Myocyte (in vitro differentiated cells): ENCODE measurements at places on chromosomes 3 and 15.

DNA sequence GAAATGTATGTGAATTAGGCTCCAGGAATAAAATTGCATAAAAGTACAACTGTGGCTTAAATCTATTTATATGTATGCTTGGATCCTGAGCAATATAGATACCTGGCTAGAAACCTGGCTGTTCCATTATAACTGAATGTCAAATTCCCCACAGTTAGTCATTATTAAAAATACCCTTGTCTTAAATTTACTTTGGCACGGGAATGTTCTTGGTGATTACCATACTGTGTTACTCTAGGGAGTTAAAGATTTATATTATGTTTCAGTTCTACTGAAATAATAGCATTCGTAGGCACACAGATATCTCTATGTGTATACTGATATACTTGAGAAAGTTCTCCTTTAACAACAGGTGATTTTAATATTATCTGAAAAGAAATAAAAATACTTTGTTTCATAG is 394.1 kb downstream of the PTPRG start:
- DNase-seq = no peak

DNA sequence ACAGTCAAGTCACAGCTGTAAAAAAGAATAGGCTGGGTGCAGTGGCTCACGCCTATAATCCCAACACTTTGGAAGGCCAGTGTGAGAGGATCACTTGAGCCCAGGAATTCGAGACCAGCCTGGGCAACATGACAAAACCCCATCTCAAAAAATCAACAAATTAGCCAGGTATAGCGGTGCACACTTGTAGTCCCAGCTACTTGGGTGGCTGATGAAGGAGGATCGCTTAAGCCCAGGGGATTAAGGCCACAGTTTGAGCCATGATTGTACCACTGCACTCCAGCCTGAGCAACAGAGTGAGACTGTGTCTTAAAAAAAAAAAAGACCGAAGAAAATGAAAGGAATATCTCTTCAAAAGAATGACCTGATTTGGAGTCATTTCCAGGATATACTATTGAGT is 6.6 kb downstream of the HERC1 start:
- no peak for DNase-seq

DNA sequence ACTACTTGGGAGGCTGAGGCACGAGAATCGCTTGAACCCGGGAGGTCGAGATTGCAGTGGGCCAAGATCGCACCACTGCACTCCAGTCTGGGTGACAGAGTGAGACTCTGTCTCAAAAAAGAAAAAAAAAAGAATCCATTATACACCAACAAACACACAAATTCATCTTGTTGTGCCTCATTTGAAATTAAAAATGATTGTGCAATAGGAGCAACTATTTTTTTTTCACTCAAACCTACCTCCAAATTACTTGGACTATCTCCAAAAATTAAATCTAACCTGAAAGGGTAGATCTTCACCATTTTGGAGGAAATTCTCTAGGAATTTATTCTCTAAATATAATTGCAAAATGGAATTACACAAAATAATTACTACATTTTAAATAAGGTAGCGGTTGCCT is 4.6 kb downstream of the ZBBX start:
- no peak for DNase-seq

GRCh38 chr3:155029941-155030340 is 50.2 kb upstream of the MME start:
- DNase-seq = no peak

- DNase-seq = no peak
These were observed 44.3 kb downstream of the ATP2B2 start for GRCh38 chr3:10460951-10461545.

GRCh38 chr3:105821433-105821832 is 47.4 kb downstream of the CBLB start:
- DNase-seq = no peak

DNA sequence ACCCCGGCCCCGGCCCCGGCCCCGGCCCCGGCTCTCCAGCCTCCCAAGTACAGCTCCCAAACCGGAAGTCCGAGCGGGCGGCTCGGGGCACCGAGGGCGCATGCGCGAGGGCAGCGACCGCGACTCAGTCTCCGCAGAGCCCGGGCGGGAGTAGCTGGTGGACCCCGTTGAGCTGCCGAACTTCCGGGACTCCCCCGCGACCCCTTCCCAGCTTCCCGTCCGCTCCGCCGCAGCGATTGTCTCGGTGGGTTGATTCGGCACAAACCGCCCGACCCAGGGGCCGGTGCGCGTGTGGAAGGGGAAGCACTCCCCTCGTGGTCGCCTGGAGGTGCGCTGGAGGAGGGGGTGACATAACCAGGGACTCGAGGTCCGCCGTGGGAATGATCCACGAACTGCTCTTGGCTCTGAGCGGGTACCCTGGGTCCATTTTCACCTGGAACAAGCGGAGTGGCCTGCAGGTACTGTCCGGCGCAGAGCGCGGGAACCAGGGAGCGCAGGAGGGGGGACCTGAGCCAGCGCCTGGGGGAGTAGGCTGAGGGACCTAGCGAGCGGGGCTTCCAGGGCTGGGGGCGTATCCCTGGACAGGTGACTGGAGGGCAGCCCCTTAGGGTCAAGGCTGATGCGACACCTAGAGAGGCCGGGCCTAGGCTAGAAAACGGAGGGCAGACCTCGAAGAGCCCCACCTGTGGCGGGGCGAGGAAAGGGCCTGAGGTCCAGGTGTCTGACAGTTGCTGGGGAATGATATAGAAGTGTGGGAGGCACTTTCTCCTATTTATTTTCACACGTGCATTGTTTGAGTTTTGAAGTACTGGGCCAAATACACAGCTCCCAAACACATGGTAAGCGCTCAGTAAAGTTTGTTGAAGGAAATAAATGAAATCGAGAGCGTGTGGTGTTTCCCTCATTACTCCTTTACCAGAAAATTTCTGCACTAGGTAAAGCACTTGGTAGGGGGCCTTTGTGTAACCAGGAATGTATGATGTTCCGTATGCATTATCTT is at the start of the genes TUBGCP4 and ZSCAN29:
TUBGCP4 (plus strand) TSS at position 127 of the 1,000 bp plus-strand sequence; CDS start at position 381, 254 bp downstream.
ZSCAN29 (minus strand) TSS at position 69 of the 1,000 bp plus-strand sequence. CDS start 1,130 bp downstream, outside the sequence.
- peak; percentile 86 for DNase-seq

DNA sequence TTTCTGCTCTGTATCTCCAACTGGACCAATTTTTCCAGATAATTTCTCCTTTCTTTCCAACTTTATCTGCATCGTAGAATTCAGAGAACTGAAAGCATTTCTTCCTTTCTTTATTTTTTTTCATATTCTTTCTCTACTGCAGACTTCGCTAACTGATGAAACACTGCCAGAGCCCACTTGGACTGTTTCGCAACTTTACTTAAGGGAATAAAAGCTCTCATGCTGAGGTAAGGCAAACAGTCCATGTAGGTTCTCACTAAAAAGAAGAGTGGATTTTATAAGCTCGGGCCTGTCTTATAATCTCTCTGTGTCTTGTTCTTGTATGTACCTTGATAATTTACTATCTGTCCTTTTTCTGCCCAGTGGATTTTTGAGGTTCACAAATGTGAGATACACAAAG is 163.5 kb downstream of the CNTN4 start:
- no peak for DNase-seq

GRCh38 chr3:58204720-58205119 is 6.1 kb downstream of the DNASE1L3 start:
- no peak for DNase-seq

GRCh38 chr3:66037330-66037985 is 1.3 kb downstream of the MAGI1 start:
- peak; percentile 47 for DNase-seq

GRCh38 chr15:53331328-53332190 is 427.9 kb downstream of the WDR72 start:
- DNase-seq = no peak

DNA sequence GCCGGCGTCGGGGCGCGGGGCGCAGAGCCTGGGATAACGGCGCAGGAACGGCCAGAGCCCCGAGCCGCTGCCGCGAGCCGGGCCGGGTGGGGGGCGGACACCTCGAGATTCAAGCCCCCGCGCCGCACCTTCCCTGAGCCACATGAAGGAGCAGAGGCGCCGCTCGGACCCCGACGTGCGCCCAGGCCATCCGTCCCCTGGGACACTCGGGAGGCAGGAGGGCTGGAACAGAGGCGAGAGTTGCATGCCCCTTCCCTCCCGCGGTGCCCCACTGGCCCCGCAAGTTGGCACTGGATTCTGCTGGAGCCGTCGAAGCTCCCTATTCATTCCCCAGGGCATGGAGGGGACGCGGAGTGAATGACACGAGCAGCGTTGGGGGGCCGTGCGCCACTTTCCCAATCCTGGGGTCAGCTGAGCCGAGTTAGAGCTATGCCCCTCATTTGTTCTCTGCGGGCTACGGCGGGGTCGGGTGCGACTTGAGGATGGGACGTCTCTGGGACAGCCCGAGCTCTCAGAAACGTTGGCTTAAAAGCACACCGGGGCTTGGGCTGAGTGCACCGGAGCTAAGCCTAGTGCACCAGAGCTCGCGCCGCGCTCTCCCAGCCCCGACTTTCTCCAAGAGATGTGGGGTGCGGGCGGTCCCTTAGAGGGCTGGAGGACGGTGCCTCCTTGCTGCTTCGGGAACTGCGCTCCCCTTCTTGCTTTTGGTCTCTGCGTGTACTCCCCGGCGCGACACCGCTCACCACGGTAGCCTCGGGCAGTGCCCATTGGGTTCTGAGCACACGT is 588 bp downstream of the SLC6A1 start:
- no peak for DNase-seq

- no peak for DNase-seq
These were observed 153.7 kb downstream of the TPRG1 start for GRCh38 chr3:189325454-189325853.

DNA sequence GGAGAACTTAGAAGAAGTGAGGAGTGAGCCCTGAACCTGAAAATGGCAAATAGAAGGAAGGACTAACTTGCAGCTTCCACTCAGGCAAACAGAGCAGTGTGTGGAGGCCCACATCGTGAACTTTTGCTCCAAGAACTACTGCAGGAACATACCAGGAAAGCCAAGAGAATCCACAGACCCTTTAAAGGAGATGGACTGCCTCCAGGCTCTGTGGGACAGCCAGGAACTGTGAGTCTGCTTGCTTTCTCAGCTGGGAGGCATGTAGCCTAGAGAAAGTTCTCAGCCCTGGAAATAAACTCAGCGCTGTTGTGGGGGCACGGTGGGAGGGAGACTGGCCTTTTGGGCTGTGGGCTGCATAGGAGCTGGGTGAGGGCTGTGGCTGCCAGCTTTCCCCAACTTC is 93.0 kb downstream of the SNRK start:
- peak; percentile 41 for DNase-seq

GRCh38 chr3:121654493-121655385 is 6.0 kb downstream of the HCLS1 start:
- no peak for DNase-seq

GRCh38 chr3:13598926-13599886 is 50.3 kb downstream of the FBLN2 start:
- DNase-seq = peak; percentile 57

GRCh38 chr15:94354655-94355054 is 123.3 kb downstream of the MCTP2 start:
- DNase-seq = no peak

DNA sequence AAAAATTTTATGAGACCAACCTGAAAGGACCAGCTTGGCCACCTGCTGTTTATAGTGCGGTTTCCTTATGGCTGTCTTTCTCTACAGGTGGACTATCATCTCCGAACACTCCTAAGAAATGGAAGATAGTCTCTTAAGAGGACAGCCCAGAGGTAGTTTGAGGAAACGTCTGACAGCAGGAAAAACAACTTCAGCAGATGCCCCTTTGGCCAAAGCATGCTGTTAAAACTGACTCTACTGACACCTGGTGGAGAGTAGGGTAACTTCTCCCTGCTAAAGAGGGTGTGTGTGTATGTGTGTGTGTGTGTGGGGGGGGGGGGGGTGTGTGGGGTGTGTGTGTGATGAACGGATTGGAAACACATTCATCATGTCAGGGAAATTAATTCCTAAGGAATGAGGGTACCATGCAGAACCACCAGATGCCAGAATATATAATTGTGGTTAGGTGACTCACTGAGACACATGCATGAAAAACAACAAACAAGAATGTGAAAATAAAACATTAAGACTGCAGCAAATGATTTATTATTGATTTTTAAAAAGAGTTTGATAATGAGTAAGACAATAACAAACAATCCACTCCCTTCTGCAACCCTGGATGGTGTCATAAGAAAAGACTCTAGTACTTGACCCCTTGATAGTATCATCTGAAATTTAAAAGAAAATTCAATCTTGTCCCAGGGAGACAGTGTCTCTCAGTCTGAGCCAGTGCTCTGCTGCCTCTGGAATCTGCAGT is 256.5 kb downstream of the THRB start:
- peak; percentile 84 for DNase-seq

DNA sequence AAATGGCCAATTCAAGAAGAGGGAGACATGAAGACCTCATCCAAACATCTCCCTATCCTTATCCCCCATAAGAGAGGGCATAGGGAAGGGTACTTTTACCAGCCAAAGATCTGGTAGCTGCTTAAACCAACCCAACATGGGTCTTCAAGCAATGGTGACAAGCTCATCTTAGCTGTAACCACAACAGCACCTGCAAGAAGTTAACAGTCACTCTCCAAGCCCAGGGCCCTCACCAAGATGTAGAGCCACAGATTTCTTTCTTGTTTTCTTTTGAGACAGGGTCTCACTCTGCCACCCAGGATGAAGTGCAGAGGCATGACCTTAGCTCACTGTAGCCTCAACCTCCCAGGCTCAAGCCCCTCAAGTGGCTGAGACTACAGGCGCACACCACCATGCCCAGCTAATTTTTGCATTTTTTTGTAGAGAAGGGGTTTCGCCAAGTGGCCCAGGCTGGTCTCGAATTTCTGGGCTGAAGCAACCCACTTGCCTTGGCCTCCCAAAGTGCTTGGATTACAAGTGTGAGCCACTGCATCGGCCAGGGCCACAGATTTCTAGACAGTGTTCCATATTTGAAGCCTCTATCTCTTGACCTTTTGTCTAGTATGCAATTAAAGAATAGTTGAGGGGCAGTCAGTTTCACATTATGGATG is 57.1 kb downstream of the DHX30 start:
- DNase-seq = no peak

DNA sequence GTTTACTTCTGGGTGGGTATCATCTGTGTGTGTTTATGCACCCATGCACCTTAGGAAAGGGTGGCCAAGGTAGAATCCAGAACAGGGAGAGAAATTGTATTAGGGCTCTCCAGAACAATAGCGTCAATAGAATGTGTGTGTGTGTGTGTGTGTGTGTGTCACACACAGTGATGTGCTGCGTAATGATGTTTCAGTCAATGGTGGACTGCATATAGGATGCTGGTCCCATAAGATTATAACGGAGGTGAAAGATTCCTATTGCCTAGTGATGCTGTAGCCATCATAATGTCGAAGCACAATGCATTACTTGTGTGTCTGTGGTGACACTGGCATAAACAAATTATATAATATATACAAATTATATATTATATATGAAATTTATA is 69.3 kb upstream of the PRR23C start:
- DNase-seq = no peak

DNA sequence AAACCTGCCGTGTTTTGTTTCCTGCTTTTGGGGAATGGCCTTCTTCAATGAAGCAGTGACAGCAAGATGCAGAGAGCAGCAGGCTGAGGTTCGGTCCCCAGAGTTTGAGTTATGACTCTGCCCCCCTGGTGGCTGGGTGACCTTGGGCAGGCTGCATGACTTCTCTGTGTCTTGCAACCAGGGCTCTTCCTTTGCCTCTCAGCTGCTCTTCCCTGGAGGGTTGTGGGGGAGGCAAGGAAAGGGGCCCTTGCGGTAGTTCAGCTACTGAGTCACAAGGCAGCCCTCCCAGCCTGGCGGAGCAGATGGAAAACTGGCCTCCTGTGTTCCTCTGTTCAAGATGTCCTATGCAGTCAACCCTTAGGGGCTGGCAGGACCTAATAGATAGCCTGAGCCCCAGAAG is 17.1 kb downstream of the CTXND1 start:
- peak; percentile 24 for DNase-seq

- peak; percentile 42 for DNase-seq
These were observed 20.5 kb downstream of the CPN2 start for GRCh38 chr3:194330579-194330978.
